ENCODE measurements at places on chromosomes 3 and 15.

GRCh38 chr3:2156244-2156847 lies 57.7 kb downstream of the CNTN4 start:
- no peak for DNase-seq

GRCh38 chr15:36811903-36812302 lies 232.5 kb downstream of the CDIN1 start:
- DNase-seq, result no peak

- no peak for DNase-seq
Measured at GRCh38 chr15:68778876-68779275, 41.8 kb downstream of the ANP32A start.

- DNase-seq, result peak; percentile 51
Measured at GRCh38 chr3:100463002-100463401, 29.4 kb upstream of the TMEM45A start.

DNA sequence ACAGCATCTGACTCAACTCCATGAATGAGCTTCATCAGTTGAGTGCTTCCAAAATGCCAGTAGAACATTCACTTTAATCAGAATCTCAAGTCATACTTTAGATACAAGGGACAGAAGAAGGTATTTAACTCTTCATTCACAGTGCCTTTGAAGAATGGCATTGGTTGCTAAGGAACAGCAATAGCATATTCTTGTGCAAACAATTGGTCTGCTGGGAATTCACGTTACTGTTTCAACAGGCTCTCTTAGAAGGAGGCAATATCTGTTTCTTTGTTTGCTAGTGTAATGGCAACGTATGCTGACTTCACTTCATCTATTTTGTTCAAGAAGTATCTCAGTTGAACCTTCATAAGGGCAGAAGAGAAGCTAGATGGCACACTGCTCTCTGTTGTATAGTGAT lies 113.9 kb downstream of the TMEM108 start:
- peak; percentile 79 for DNase-seq

GRCh38 chr3:189404024-189404423 lies 227.2 kb upstream of the TP63 start:
- peak; percentile 12 for DNase-seq

DNA sequence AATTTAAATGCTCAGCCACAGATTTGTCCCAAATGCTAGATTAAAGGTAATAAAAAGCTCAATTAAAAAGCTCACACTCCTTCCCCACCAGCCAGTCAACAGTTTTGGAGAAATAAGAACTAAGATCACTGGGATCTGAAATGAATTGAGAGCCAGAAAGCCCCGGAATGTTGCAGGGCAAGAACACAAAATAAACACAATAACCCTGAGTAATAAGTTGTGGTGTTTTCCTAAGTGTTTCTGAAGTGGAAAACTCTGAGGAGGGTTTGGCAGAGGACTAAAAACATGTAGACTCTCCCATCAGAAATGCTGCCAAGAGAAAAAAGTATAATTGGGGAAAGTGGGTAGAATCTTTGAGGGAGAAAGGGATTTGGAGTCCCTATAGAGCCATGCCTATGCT lies 127.8 kb downstream of the ABI3BP start:
- peak; percentile 5 for DNase-seq

DNA sequence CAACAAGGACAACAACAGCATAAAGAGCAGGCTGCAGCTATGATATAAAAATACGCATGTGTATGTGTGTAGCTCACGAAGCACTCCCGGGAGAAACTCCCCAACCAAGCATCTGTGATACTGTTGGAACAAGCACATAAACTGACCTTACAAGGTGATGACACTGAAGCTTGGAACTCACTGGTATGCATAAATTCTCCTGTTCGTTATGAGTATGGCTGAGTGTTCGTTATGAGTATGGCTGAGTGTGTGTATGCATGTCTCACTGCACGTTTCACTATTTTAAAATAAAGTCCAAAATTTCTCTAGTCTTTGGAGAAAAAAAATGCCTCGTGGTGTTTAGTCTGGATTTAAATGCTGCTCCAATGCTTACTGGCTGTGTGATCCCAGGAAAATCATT lies 256.8 kb downstream of the RORA start:
- DNase-seq, result no peak

- DNase-seq, result no peak
Measured at GRCh38 chr15:101399431-101399830, 90.1 kb downstream of the PCSK6 start.

- DNase-seq, result no peak
Measured at GRCh38 chr15:44482090-44482489, 54.7 kb downstream of the CTDSPL2 start.

DNA sequence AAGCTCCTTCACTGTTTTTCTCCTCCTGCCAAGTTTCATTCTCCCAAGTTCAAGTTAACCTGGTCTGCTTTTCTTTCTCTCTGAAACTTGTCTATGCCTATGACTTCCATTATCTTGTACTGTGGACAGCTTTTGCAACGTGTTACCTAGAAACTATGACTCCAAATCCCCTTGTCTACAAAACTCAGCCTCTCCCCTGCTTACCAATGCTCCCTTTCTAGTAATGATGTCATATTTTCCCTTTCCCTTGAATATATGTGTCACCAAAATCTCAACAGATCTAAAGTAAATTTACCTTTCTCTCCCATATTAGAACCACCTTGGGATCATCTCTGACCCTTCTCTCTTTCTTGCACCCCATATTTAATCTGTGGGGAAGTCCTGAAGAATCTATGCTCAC lies 10.5 kb upstream of the ABHD2 start:
- DNase-seq, result no peak

GRCh38 chr15:94655249-94655880 lies 424.0 kb downstream of the MCTP2 start:
- DNase-seq, result no peak

- DNase-seq, result peak; percentile 62
Measured at GRCh38 chr3:127014536-127015281, 31.8 kb downstream of the PLXNA1 start.

DNA sequence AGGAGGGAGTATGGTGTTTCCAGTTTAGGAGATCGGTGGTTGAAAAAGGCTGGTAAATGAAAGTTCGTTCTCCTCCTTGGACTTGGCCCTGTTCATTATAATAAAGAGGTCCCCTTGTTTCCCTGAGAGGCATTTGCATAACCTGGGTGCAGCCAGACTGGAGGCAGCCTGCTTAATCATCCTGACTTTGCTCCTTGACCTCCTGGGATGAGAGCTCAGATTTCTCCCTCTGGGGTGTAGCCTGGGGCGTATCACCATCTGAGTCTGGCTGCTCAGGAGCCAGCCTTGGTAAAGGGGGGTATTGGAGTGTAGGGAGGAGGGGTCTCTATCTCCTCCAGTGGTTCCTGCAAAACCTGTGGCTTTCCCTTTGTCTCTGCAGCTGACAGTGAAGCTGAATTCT lies 21.3 kb upstream of the ACAD9 start:
- DNase-seq, result no peak

- no peak for DNase-seq
Measured at GRCh38 chr3:175312791-175313190, 453.7 kb downstream of the NAALADL2 start.

DNA sequence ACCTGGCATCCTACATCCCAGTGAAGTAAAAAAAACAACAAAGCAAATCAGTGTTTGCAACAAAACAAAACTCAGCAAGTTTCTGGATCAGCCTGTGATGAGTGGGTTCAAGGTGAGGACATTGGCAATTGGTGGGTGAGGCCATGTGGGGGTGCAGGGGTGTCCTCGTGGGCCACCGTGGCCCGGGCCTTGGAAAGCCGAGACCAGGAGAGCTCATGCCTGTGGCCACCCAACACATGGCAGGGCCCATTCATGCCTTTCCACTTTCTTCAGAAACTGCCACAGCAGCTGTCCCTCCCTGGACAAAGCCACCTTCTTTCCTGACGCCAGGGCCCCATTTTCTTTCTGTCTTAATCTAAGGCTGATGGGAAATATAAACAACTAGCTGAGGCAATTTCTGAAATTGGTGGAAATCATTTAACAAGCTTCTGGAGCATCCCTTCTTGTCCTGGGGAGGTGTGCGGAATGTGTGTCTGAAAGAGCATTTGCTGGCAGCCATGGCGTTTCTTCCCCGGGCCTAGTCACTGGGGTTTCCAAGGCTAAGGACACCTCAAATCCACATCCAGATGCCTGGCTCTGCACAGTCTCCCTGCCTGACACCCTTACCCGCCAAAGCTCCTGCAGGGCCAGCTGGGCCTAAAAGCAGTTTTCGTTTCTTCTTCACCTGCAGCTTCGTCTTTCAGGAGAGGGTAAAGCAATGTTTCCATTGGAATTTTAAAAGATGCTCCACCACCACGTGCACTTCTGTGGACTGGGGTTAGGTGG lies 34.1 kb upstream of the SFMBT1 start:
- DNase-seq, result no peak

DNA sequence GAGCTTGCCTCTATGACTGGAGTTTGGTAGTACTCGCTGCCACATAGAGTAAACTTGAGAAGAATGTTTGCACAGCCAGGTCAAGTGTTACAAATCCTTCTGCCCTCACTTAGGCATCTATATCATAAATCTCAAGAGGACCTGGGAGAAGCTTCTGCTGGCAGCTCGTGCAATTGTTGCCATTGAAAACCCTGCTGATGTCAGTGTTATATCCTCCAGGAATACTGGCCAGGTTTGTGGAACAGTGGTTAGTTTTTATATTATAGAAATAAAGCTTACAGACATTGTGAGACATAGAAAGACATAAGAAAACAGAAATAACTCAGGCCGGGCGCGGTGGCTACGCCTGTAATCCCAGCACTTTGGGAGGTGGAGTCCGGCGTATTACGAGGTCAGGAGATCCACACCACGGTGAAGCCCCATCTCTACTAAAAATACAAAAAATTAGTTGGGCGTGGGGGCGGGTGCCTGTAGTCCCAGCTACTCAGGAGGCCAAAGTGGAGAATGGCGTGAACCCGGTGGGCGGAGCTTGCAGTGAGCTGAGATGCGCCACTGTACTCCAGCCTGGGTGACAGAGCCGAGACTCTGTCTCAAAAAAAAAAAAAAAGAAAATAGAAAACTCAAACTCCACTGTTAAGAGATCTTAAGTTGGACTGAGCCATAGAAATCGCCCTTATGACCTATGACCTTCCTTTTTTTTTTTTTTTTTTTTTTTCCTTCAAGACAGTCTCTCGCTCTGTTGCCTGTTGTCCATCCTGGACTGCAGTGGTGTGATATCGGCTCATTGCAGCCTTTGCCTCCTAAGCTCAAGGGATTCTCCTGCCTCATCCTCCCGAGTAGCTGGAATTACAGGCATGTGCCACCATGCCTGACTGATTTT lies 2.2 kb downstream of the RPSA start:
- DNase-seq, result no peak

- no peak for DNase-seq
Measured at GRCh38 chr3:19937459-19938294, 3.7 kb upstream of the EFHB start.

DNA sequence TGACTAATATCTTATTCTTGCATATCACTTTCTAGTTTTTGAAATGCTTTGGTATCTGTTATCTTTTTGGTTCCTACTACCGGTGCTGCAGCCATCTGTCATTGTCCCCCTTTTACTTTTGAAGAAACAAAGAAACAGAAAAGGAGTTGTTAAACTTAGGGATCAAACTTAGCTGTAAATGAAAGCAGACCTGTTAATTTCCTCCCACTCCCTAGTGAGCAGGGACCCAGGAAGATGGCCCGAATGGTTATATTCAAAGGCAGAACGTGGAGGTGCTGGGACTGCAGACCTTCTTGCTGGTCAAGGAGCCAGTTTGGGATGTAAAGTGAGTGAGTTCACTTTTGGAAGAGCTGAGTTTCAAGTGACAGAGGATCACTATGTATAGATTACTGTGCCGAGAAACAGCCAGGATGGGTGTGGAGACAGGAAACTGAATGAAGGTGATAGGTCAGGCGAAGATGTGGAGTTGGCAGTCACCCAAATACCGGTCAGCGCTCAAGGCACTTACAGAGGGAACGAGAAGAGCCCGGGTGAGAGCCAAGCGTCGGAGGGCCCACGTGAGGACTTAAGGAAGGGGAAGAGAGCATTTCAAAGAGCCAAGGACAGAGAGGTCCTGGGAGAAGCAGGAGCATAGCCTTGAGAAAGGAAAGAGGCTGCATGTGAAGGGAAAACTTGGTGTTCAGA lies 20.1 kb downstream of the KBTBD8 start:
- DNase-seq, result peak; percentile 6

DNA sequence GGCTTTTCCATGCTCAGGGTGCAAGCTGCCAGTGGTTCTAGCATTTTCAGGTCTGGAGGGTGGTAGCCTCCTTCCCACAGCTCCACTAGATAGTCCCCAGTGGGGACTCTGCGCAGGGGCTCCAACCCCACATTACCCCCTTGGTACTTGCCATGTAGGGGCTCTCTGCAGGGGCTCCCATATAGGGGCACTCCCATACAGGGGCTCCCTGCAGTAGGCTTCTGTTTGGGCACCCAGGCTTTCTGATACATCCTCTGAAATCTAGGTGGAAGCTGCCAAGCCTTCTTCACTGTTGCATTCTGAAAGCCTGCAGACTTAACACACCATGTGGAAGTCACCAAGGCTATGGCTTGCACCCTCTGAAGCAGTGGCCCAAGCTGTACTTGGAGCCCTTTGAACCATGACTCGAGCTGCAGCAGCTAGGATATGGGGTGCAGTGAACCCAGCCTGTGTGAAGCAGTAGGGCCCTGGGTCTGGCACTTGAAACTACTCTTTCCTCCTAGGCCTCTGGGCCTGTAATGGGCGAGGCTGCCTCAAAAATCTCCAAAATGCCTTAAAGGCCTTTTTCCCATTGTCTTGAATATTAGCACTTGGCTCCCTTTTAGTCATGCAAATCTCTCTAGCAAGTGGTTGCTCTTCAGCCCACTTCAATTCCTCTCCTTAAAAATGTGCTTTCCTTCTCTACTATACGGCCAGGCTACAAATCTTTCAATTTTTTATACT lies 96.4 kb downstream of the TPRA1 start:
- no peak for DNase-seq

DNA sequence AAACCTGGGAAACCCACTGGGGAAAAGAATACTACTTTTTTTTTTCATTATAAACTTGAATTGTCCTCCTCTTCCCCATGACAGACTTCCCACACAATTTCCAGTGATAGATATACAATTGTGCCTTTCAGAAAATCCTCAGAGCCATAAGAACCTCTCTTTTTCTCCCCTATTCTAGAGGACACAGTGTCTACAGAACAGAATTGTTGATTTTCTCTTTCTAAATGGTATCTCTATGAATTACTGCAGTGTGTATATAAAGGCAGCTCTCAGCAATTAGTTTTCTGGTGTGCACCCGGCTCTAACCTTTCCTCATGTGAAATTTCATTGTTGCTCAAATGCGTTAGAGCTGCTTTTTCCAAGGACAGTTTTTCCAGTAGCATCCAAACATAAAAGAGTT lies 430.1 kb downstream of the TUSC7 start:
- DNase-seq, result no peak

- DNase-seq, result no peak
Measured at GRCh38 chr15:79007066-79007465, 62.2 kb upstream of the CTSH start.
